ENCODE measurements at places on chromosomes 7 and 10. TPM values are rescaled to one million over a fixed set of nuclear protein-coding genes. Genes with fewer than 3 reads are reported as not detected.

The SUGCT gene
- not detected for total RNA-seq

The SMURF1 gene
- 14.2 TPM for total RNA-seq

The CLDN15 gene
- total RNA-seq: 24.2 TPM

The MRC1 gene
- total RNA-seq: not detected

The EPHA1 gene
- total RNA-seq: 10.0 TPM

The IPMK gene
- total RNA-seq: 5.7 TPM

The LSM8 gene
- total RNA-seq: 47.2 TPM

The PPP1R9A gene
- total RNA-seq: not detected

The TMEM229A gene
- total RNA-seq: not detected

The TUBAL3 gene
- total RNA-seq: not detected

DNA sequence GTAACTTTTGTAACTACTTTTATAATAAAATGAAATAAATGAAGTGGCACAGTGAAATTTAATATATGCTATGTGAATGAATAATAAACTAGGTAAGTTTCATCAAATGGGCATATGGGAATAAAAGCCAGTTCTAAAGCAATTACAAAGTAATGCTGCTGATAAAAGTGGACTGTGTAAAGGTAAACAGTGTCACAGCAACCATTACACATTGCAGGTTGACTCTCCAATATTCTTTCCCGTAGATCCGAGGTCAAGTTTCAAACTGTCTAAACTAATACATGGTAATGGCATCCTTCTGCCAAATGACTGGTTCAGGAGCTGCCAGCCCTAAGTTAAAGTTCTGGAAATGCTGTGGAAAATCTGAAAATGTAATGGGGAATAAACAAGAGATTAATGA is 6.0 kb downstream of the HIBADH start:
- no peak overlapping the region for H3K4me3 ChIP-seq
- no peak overlapping the region for H3K27ac ChIP-seq
- H3K36me3 ChIP-seq: peaks cover 1% of the 10 kb centered on the region
- H3K4me1 ChIP-seq: peaks cover 8% of the 10 kb centered on the region
- no peaks in the 10 kb centered on the region for H3K27me3 ChIP-seq

DNA sequence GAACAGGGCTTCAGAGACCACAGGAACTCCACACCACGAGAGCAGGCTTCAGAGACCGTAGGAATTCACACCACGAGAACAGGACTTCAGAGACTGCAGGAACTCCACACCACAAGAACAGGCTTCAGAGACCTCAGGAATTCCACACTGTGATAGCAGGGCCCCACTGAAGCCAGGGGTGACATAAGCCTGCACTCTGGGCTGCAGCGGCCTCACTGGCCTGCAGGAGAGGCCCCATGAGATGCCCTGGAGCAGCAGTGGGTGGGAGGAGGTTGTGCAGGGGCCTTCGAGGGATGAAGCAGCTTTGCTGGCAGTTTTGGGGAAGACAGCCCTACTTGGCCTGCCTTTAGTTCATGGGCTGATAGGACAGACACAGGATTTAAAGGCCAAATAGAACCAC is 614.7 kb downstream of the PTPRN2 start:
- H3K4me1 ChIP-seq: no peaks in the 10 kb centered on the region
- H3K27me3 ChIP-seq: no peaks in the 10 kb centered on the region
- H3K36me3 ChIP-seq: peaks cover 3% of the 10 kb centered on the region
- no peak overlapping the region for H3K27ac ChIP-seq

- peak overlapping the region; percentile 49 for H3K4me3 ChIP-seq
- peak overlapping the region; percentile 66 for H3K27ac ChIP-seq
- peaks cover 12% of the 10 kb centered on the region for H3K4me1 ChIP-seq
- DNase-seq: peak; percentile 44
- peaks cover 3% of the 10 kb centered on the region for H3K27me3 ChIP-seq
Measured at GRCh38 chr7:74606101-74606908, 51.2 kb upstream of the GTF2I start.

DNA sequence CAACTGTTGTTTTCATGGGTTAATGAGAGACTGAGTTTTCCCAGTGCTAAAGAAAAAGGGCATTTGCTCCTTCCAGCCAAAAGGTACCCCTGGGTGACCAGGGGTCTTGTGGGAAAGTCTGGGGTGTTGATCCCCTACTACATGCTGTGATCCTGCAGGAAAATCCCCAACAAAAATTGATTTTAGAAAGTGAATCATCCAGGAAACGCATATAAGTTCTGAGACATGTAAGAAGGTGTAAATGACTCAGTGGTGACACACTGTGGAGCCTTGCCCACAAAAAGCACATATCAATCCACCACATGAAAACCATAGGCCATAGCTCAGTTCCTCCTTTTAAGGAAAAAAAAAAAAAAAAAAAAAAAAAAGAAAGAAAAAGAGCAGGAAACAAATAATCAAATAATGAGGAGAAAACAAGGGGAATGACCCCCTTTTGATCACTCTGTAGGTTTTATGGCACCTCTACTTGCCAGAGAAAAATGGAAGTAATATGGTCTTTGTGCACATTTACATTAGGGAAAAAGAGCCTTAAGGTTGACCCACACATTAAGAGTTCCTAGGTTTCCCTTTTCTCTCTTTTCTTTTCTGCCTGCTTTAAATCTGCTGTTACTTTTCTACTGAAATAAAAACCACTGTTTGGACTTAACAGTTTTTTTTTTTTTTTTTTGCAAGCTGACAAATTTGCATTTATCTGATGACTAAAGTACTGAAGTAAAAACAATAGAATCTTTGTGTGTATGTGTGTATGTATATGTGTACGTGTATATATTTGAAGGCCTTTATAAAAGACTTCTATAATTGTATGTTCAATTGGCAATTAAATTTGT is 386.0 kb downstream of the KIF20B start:
- no peak overlapping the region for H3K27ac ChIP-seq
- no peak for DNase-seq
- no peak overlapping the region for H3K4me3 ChIP-seq
- no peaks in the 10 kb centered on the region for H3K4me1 ChIP-seq
- no peaks in the 10 kb centered on the region for H3K27me3 ChIP-seq

GRCh38 chr10:98602224-98602623 is 155.5 kb upstream of the HPS1 start:
- H3K4me1 ChIP-seq: no peaks in the 10 kb centered on the region
- no peaks in the 10 kb centered on the region for H3K36me3 ChIP-seq
- DNase-seq: no peak
- H3K4me3 ChIP-seq: no peak overlapping the region
- H3K27ac ChIP-seq: no peak overlapping the region

GRCh38 chr10:82211346-82211745 is 336.4 kb downstream of the NRG3 start:
- no peaks in the 10 kb centered on the region for H3K36me3 ChIP-seq
- H3K27ac ChIP-seq: no peak overlapping the region
- no peaks in the 10 kb centered on the region for H3K27me3 ChIP-seq

GRCh38 chr7:117871778-117872538 is 1.3 kb downstream of the CTTNBP2 start:
- H3K27ac ChIP-seq: no peak overlapping the region
- peaks cover 51% of the 10 kb centered on the region for H3K27me3 ChIP-seq
- peaks cover 5% of the 10 kb centered on the region for H3K4me1 ChIP-seq

GRCh38 chr7:79414910-79415309 is 38.6 kb downstream of the MAGI2 start:
- H3K4me1 ChIP-seq: no peaks in the 10 kb centered on the region
- no peaks in the 10 kb centered on the region for H3K27me3 ChIP-seq
- DNase-seq: no peak
- no peak overlapping the region for H3K4me3 ChIP-seq
- no peak overlapping the region for H3K27ac ChIP-seq

GRCh38 chr10:122333037-122333436 is 41.5 kb upstream of the PLEKHA1 start:
- DNase-seq: no peak
- peaks cover 4% of the 10 kb centered on the region for H3K4me1 ChIP-seq
- H3K27me3 ChIP-seq: peaks cover 21% of the 10 kb centered on the region
- H3K27ac ChIP-seq: no peak overlapping the region
- no peak overlapping the region for H3K4me3 ChIP-seq

DNA sequence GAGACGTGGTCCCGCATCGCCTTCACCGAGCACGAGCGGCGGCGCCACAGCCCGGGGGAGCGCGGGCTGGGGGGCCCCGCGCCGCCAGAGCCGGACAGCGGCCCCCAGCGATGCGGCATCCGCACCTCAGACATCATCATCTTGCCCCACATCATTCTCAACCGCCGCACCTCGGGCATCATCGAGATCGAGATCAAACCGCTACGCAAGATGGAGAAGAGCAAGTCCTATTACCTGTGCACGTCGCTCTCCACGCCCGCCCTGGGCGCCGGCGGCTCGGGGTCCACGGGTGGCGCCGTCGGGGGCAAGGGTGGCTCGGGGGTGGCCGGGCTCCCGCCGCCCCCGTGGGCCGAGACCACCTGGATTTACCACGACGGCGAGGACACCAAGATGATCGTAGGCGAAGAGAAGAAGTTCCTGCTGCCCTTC is 737 bp downstream of the CNNM2 start:
- peak; percentile 52 for DNase-seq
- H3K4me3 ChIP-seq: peak overlapping the region; percentile 93
- H3K27ac ChIP-seq: peak overlapping the region; percentile 65
- H3K36me3 ChIP-seq: peaks cover 14% of the 10 kb centered on the region
- peaks cover 60% of the 10 kb centered on the region for H3K4me1 ChIP-seq

- H3K27ac ChIP-seq: no peak overlapping the region
- no peak overlapping the region for H3K4me3 ChIP-seq
- H3K36me3 ChIP-seq: no peaks in the 10 kb centered on the region
- no peak for DNase-seq
Measured at GRCh38 chr7:17205910-17206309, 92.5 kb upstream of the AHR start.

GRCh38 chr10:71763352-71764127 is 9.8 kb downstream of the VSIR start:
- no peak overlapping the region for H3K4me3 ChIP-seq
- H3K4me1 ChIP-seq: peaks cover 82% of the 10 kb centered on the region
- no peak for DNase-seq
- H3K27me3 ChIP-seq: no peaks in the 10 kb centered on the region

DNA sequence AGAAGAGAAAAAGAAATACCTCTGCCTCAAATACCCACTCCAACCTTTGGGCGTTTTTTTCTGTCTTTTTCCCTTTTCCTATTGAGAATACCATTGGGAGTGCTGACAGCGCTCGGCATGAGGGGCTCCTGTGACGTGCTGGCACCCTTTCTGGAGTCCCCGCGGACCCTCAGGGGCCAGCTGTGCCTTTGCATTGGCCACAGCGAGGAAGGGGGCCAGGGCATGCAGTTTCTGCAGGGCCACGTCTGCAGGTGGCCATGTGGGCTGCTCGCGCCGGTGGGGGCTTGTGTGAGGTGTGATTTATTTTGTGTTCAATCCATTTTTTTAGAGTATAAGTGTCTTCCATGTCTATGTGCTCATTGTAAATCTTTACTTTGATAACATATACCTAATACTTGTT is 57.4 kb downstream of the INPP5A start:
- peaks cover 11% of the 10 kb centered on the region for H3K36me3 ChIP-seq
- no peaks in the 10 kb centered on the region for H3K27me3 ChIP-seq
- H3K4me3 ChIP-seq: no peak overlapping the region
- H3K4me1 ChIP-seq: peaks cover 40% of the 10 kb centered on the region
- no peak for DNase-seq

DNA sequence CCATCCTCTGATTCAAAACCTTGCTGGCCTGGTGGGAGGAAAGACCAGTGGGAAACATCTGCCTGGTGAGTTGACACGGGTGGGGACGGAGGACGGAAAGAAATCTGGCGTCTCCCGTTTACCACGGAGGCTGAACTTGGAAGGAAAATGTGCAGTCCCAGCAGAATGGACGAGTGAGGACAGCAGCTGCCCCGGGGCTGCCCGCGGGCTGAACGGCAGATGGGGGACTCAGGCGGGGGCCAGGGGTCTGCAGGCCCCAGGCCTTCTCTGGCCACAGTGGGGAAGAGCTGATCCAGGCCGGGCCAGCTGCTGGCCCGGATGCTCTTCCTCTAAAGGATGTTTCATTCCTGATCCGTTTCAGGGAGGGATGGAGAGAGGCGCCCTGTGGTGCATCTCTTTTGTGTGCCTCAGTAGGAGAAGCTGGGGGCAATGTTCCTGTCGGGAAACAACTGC is 147.5 kb upstream of the CHST15 start:
- no peaks in the 10 kb centered on the region for H3K27me3 ChIP-seq
- no peak for DNase-seq
- H3K27ac ChIP-seq: no peak overlapping the region
- no peaks in the 10 kb centered on the region for H3K36me3 ChIP-seq

DNA sequence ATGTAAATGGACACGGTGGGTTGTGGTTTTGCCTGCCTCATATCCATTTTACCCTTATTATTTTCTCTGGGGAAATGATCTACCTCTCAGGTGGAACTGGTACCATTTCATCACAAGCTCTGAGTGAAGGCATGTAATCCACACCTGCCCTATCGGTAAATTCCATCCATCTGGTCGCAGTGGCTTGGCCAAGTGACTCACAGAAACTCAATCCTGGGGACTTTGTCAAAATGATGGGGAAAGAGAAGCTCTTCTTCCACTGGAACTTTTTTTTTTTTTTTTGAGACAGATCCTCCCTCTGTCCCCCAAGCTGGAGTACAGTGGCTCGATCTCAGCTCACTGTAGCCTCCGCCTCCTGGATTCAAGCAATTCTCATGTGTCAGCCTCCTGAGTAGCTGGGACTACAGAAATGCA is 48.2 kb upstream of the ANKRD1 start:
- DNase-seq: no peak
- no peak overlapping the region for H3K27ac ChIP-seq
- H3K4me3 ChIP-seq: no peak overlapping the region
- H3K4me1 ChIP-seq: no peaks in the 10 kb centered on the region

DNA sequence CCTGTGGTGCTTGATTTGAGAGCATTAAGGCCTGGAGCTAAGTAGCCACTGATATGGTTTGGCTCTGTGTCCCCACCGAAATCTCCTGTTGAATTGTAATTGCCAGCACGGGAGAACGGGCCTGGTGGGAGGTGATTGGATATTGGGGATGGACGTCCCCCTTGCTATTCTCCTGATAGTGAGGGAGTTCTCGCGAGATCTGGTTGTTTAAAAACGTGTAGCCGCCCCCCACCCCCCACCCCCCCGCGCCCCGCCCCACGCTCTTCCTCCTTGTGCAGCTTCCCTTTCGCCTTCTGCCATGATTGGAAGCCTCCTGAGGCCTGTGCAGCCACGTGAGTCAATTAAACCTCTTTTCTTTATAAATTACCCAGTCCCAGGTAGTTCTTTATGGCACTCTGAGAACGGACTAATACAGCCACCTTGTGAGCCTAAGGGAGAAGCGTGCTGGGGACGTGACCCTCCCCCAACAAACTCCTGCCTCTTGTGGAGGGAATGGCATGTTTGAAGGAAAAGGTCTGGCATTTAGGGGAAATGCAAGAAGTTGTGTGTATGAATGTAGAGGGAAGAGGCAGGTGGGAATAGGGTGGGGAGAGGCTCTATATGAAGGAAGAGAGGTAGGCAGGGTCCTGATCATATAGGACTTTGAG is 118.0 kb upstream of the KMT2C start:
- no peak overlapping the region for H3K4me3 ChIP-seq
- no peak for DNase-seq
- H3K27me3 ChIP-seq: no peaks in the 10 kb centered on the region
- H3K4me1 ChIP-seq: no peaks in the 10 kb centered on the region
- H3K27ac ChIP-seq: no peak overlapping the region

DNA sequence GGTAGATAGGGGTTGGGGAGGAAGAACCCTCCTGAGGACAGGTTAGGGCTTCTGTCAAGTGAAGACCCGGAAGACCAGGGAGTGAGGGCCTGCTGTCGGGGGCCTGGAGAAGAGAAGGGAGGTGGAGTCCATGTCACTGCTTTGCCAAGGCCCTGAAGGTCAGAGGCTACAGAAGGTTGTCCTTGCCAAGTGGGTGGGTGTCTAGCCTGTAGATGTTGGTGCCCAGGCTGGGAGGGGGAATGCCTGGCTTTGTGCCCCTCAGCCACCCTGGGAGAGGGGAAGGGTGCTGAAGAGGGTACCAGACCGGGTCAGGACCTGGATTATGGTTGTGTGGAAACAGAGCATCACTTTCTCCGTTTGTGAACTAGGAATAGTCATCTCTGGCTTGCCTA is 67.2 kb upstream of the AQP1 start:
- no peak overlapping the region for H3K27ac ChIP-seq
- H3K4me3 ChIP-seq: no peak overlapping the region
- no peaks in the 10 kb centered on the region for H3K27me3 ChIP-seq
- H3K4me1 ChIP-seq: no peaks in the 10 kb centered on the region
- H3K36me3 ChIP-seq: no peaks in the 10 kb centered on the region

Data from activated CD4-positive, alpha-beta T cell treated with anti-CD3 and anti-CD28 coated beads, Interleukin-2, amount 10 ng/mL, durations not matched to agents 7 days and 5 days (primary cell).